ENCODE measurements at places on chromosomes 7 and 10.

GRCh38 chr10:77578583-77579227 lies 58.9 kb downstream of the KCNMA1 start:
- DNase-seq, result no peak

GRCh38 chr7:134016223-134016941 lies 110.8 kb upstream of the LRGUK start:
- peak; percentile 45 for DNase-seq

GRCh38 chr7:41612798-41613197 lies 90.1 kb downstream of the INHBA start:
- no peak for DNase-seq

- no peak for DNase-seq
Measured at GRCh38 chr7:71338866-71339265, 206.9 kb downstream of the GALNT17 start.

DNA sequence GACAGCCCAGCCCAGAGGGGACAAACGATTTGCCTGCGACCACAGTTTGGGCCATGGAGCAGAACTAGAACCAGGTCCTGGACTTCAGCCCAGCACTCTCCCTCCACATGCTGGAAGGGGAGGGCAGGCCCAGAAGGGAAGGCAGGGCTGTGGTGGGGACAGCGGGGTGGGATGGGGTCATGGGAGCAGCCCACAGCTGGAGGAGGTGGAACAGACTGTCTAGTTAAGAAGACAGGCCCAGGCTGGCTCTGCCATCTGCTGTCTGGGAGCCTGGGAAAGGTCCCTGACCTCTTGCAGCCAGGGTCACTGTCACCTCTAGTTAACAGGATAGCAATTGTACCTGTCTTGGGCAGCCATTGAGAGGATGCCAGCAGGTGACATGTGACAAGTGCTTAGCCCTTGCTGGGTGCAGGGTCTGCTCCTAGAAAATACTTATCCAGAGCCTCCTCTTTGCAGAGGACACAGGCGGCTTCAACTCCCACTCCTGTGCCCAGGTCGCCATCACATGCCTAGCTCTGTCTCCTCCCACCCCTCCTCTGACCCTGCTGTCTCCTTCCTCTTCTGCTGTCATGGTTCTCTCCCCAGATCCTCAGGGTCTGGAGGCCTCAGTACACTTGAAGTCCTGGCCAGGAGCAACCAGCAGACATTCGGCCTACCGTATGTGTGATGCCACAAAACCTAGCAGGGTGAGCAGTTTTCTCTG lies 37.0 kb upstream of the CHST15 start:
- no peak for DNase-seq

- no peak for DNase-seq
Measured at GRCh38 chr10:100744136-100744986, 1.0 kb upstream of the PAX2 start.

DNA sequence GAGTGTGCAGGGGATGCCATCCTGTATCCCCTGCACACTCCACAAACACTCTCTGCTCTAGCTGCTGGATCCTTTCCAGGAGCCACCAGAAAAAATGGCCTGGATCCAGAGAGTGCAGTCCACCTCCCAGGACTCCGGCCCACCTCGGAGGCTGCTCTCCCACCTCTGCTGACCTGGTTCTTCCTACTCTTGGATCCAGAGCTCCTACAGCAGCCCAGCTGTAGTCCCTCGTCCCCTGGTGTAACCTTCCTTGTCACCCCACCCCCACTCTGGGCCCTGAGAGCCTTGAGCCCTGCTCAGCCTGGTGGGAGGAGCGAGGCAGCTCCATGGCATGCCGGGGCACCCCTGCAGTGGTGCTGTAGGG lies 54.4 kb downstream of the GOLGA7B start:
- DNase-seq, result no peak

DNA sequence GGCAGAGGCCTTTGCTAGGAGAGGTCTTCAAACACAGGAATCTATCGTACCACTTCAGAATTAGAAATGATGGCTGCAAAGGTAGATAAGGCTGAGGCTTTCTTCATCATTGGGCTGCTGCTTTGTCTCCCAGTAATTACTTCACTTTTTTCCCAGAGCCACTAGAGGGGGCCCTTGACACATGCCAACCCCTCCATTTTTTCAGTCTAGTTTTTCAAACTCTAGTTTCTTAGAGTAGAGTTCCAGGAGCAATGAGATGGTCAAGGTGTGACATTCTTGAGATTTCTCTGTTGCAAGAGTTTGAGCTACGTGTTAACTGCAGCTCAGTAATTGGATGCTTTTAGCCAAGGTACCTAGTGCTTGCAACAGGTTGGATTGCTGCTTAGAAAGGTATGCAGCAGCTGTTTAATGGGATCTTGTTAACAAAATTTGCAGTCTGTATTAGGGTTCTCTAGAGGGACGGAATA lies 33.8 kb upstream of the RBM20 start:
- DNase-seq, result peak; percentile 44

DNA sequence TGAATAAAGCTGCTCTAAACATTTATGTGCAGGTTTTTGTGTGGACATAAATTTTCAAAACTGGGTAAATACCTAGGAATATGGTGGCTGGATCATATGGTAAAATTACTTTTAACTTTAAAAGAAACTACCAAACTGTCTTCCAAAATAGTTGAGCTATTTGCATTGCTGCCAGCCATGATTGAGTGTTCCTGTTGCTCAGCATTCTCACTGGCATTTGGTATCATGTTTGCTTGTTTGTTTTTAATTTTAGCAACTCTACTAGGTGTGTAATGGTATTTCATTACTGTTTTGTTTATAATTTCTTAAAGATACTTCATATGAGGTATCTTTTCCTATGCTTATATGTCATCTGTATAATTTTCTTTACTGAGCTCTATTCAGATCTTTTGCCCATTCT lies 143.2 kb downstream of the POLR1F start:
- DNase-seq, result no peak

GRCh38 chr7:5681423-5681822 lies 100.0 kb downstream of the RNF216 start:
- no peak for DNase-seq

- no peak for DNase-seq
Measured at GRCh38 chr10:3292636-3293035, 120.1 kb upstream of the PITRM1 start.

DNA sequence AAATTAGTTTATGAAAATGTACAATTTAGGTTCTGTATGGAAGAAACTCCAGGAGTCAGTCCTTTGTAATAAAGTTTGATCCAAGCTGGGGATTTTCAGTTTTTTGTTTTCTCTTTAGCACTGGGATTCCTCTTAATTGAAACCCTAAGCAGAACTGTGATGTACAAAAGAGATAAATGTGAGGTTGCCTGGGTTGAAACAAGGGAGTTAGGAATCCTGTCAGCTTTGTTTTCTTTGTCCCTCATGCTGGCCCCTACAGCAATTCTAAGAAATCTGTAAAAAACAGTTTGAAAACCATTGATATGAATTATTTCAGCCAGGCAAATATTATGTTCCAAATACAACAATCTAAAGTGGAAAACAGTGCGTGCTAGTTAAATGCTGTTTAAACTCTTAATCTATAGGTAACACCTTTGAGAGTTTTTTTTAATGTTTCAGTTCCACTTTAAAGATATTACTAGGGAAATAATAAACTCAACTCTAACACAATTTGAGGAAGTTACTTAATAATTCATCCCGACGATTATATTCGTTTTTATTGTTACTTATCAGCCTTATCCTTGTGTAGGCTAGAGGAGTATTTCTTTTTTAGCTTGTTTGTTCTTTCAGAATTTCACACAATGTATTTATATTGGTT lies 65.3 kb downstream of the SGCE start:
- DNase-seq, result no peak

- no peak for DNase-seq
Measured at GRCh38 chr7:112410092-112410491, 40.2 kb upstream of the IFRD1 start.

DNA sequence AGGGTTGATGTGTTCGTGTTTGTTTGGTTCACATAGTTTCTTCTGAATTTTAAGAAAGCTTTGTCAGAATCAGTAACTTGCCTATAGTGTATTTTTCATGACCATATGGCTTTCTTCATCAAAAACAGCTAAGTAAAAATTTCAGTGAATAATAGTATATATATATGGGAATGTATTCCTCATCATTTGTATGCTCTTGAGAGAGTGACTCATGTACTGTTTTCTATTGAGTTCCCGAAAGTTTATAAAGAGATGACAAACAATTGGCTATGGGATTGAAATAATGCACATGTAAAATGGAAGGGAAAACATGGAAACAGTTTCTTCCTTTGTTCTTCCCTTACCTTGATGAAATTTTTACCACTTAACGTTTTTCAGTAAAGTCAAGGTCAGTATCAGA lies 56.4 kb downstream of the KAT6B start:
- no peak for DNase-seq

- DNase-seq, result no peak
Measured at GRCh38 chr10:79293841-79294581, 53.3 kb upstream of the PPIF start.

- DNase-seq, result no peak
Measured at GRCh38 chr7:27593226-27593625, 69.5 kb downstream of the HIBADH start.

DNA sequence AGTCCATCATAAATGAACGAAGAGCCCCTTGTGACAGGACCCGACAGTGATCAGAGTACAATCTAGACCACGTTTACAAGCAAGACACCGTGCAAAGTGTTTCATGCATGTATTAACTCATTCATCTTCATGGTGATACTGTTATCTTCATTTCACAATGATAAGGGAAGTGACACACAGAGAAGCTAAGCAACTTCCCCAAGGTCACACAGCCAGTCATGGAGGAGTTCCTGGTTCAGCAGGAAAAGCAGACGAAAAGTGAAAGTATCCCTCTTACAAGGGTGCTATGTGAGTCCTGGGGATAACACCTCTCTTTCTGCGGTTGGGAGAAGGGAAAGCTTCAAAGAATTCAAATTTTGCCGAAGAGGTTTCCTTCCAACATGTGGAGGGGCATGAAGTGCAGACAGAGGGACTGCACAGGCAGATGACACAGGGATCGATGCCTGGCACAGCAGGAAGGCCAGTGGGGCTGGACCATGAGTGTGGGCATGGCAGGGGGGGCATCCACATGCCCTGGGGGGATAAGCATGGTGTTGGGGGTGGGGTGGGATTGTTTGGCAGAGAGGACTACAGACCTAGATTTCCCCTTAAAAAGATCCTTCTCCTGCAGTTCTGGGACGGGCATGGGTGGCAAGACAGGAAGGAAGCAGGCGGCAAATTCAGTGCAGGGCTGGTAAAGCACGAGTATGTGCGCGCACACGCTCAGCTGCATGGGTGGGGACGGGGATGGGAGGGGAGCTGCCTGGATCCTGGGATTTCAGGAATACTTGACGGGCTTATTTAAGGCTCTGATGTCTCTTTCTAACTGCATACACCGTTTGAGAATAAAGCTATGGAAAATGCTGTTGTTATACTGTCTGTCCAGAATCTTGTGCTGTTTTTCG lies 33.5 kb upstream of the DDC start:
- DNase-seq, result no peak

- no peak for DNase-seq
Measured at GRCh38 chr10:103678178-103678526, 177.2 kb downstream of the SH3PXD2A start.

- no peak for DNase-seq
Measured at GRCh38 chr10:48495282-48496045, 109.4 kb downstream of the ARHGAP22 start.

DNA sequence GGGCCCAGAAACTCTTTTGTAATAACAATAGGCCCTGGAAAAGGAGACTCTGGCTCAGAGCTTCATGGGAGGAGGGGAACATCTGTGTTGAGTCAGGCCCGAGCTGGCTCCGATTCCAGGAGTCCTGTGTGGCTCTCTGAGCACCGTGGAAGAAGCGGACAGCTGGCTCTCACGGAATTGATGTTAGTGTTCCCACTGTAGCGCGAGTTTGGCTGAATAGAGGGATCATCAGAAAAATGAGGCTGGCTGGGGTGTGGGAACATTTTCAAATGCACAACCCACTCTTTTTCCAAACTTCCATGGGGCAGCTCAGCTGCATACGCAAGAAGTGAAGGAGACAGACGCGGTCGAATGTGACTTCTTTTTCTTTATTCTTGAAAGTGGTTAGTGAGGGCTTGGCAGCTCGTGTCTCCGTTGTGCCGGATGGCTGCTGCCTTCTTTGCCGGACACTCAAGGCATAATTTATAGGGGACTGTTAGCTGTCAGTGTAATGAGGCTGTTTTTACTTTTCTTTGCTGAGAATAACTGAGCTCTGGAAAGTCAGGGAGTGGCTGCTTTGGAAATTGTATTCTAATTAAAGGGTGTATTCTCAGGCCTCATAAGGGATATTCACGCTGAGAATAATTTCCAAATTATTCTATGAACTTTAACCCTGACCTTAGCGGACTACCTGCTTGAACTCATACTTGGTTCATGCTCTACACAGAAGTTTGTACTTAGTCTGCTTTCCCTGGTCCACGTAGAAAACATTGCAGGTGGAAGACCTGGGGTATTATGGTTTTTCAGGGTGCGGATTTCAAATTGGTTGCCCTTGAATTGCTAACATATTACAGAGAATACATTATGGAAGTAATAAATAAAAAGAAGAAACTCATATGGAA lies 23.1 kb downstream of the MDFIC start:
- no peak for DNase-seq

DNA sequence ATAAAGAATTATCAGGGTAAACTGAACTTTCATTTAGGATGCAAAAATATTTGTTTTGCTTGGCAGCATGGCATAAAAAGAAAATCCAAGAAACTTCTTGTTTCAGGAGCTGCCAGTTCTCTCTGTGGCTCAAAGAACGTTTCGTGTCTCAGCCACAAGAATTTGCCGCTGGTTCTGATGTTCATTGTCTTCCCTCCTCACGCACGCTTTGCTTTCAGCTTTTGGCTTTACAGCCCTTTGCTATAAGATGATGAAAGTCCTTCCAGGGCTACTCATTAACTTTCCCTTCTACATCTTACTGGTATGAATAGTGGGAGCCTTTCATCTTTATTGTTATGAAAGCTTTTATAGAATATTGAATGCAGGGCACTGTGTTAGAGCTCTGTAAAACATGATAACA lies 124.7 kb downstream of the BICC1 start:
- DNase-seq, result peak; percentile 12

DNA sequence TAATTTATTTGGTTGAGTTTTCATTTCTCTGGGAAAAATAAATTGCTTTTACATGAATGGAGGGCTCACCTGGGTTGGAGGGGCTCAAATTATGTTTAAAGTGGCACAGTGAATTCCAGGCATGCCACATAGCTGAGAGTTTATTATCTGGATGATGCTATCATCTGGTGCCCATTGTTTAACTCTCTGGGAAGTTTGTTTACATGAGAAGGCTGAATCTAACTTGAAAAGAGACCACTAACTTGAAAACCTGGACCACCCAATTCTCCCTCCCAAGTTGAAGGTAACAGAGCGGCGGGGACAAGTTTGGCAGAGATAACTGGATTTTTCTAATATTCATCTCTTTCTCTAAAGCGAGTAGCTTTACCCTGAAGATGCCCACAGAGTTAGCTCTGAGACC lies 321.5 kb upstream of the GHITM start:
- no peak for DNase-seq

Data from HuH-7 (cell line).